ENCODE measurements at places on chromosomes 7 and 10.

- no peak for DNase-seq
Observed at GRCh38 chr7:150999497-151000230, 8.8 kb downstream of the NOS3 start.

DNA sequence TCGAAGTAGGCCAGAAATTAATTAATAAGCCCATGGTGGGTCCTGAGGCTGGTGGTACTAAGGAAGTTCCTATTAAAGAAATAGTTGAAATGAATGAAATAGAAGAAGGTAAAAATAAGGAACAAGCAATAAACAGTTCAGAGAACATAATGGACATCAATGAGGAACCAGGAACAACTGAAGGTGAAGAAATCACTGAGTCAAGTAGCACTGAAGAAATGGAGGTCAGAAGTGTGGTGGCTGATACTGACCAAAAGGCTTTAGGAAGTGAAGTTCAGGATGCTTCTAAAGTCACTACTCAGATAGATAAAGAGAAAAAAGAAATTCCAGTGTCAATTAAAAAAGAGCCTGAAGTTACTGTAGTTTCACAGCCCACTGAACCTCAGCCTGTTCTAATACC is 36.0 kb downstream of the SLK start:
- no peak for DNase-seq

DNA sequence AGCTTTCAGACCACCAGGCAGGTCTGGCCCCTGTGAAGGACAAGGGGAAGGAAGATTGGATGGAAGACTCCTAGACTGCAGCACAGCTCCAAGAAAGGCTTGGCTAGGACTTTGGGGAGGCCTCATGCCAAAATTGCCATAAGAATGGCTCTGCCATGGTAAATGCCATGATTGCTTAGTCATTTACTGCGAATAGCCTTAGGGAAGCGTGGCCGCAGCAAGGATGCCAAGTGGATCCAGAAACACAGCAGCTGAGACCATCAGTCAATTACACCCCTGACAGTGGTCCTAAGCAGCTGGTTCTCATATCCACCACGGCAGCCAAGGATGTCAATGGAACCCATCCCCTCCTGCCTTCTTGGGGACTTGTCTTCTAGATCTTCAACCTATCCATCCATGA is 88.2 kb upstream of the AUTS2 start:
- DNase-seq, result no peak

- no peak for DNase-seq
Observed at GRCh38 chr10:99733366-99733765, 1.3 kb downstream of the CUTC start.

GRCh38 chr10:103188853-103189252 is 4.2 kb downstream of the NT5C2 start:
- DNase-seq, result no peak

DNA sequence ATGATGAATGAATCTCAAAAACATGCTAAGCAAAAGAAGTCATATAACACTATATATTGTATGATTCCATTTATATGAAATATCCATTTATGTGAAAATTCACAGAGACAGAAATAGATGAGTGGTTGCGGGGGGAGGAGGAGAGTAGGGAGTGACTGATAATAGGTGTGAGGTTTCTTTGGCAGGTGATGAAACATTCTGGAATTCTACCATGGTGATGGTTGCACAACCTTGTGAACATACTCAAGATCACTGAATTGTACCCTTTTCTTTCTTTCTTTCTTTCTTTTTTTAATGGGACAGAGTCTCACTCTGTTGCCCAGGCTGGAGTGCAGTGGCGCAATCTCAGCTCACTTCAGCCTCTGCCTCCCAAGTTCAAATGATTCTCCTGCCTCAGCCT is 10.7 kb downstream of the SVOPL start:
- DNase-seq, result no peak

DNA sequence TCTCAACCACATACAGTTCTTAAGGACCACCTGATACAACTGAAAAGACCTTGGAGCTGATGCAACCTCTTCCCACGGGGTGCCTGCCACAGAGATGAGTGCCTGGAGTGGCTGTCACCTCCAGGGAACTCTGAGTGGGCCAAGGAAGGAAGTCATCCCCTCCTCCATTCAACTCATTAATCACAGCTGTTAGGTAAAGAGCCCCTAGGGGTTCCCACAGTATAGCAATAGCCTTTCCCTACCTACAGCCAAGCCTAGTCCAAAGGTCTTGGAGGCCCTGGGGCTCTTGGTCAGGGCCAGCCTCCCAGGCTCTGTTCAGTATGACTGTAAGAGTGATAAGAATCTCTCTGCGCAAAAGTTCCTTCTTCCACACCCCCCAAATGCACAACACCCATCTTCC is 70.4 kb upstream of the NFE2L3 start:
- no peak for DNase-seq

- no peak for DNase-seq
Observed at GRCh38 chr10:61845950-61846268, 55.6 kb upstream of the ARID5B start.

GRCh38 chr10:17756557-17757217 is 4.7 kb downstream of the TMEM236 start:
- no peak for DNase-seq

- DNase-seq, result no peak
Observed at GRCh38 chr10:7263616-7264015, 147.2 kb downstream of the SFMBT2 start.

GRCh38 chr10:70776455-70777005 is 8.6 kb downstream of the TBATA start:
- DNase-seq, result no peak

DNA sequence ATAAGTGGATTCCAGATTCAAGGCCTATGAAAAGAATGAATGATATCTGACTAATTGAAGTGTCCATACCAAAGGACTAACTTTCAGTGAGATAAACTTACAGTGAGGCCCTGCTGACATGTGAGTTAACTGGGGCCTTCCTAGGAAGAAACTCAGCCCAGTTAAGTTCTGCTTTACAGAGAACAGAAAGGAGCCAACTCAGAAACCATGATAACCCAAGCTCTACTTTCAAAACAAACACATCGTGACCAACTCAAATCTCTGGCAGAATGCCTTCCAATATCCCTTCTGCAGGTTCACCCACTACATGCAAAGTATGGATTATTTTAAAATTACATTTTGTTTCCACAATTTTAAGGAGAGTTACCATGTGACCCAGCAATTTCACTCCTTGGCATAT is 75.8 kb upstream of the MRLN start:
- DNase-seq, result no peak

- no peak for DNase-seq
Observed at GRCh38 chr10:125125951-125126735, 34.2 kb downstream of the CTBP2 start.

- no peak for DNase-seq
Observed at GRCh38 chr10:111243126-111243525, 166.3 kb downstream of the ADRA2A start.

DNA sequence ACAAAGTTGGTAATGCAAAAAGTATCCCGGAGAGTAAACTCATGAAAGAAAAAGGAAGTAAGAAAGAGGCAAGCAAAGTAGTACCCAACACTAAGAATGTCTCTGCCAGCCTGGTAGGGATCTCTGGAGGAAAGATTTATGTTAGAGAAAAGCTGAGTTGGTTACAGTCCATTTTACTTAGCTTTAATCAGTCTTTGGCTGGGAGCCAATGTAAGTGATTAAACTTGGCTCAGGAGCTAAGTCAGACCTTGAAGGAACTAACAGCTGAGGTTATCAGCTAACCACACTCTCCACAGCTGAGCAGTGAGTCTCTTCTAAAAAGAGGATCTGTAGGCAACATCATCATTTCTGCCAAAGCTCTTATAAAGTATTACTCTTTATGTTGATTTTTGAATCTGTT is 148.0 kb downstream of the ANKRD7 start:
- DNase-seq, result no peak

- DNase-seq, result no peak
Observed at GRCh38 chr10:1522237-1522636, 215.1 kb downstream of the ADARB2 start.

- no peak for DNase-seq
Observed at GRCh38 chr7:101559586-101559985, 69.5 kb downstream of the MYL10 start.

DNA sequence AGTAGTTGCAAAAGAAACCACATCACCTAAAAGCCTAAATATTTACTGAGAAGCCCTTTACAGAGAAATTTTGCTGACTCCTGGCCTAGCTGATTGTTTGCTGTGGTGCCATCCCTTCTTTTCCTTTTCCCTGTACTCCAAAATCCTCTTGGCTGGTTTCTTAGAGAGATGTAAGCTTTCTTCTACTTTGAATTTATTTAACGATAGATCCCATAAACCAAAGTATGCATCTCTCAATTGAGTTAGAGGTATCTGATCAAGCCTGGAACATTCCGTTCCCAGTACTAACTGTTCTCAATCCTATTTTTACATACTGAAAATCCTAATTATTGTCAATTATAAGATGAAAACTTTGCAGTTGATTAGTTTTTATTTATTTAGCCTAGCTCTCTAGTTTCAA is 6.3 kb downstream of the TMEM60 start:
- no peak for DNase-seq

- DNase-seq, result no peak
Observed at GRCh38 chr10:88617772-88618300, 31.3 kb downstream of the LIPJ start.

DNA sequence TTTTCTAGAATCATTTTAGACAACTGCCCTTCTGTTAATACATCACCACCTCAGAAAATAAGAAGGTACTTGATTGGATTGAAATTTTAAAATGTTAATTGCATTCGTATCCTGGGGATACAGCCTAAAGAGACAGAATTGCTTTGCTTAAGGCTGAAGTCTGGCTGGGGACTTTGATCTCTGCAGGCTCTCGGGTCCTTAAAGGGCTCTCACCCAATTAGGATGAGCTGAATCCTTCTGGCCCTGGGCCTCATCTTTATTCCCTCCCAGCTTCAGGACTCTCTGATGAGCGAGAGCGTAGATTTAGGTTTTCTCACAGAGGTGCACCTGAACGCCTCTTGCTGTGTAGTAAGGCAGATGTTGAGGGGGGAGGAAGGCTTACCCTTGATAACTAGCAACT is 475.3 kb upstream of the C7orf33 start:
- no peak for DNase-seq

DNA sequence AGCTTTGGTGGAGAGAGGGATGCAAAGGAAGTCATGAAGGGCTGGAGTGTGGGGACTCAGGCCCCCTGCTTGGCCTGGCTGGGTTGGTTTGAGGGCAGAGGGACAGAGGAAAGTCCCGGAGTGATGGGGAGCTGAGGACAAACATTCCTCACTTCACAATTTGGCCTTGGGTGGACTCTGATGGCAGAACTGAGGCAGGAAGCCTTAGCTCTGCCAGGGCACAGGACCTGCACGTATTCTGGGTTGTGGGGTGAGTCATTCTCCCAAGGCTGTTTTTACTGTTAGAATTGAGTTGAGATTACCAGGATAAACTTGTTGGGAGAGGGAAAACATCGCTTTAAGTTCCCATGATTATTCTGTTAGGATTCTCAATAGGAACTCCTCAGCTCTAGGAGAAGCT is 2.6 kb downstream of the GOLGA7B start:
- DNase-seq, result no peak

- DNase-seq, result no peak
Observed at GRCh38 chr7:36406156-36406555, 16.5 kb downstream of the ANLN start.

- no peak for DNase-seq
Observed at GRCh38 chr7:150811-151221, 41.6 kb upstream of the FAM20C start.

GRCh38 chr10:68526634-68527307 is 552 bp downstream of the SLC25A16 start:
- DNase-seq, result no peak

DNA sequence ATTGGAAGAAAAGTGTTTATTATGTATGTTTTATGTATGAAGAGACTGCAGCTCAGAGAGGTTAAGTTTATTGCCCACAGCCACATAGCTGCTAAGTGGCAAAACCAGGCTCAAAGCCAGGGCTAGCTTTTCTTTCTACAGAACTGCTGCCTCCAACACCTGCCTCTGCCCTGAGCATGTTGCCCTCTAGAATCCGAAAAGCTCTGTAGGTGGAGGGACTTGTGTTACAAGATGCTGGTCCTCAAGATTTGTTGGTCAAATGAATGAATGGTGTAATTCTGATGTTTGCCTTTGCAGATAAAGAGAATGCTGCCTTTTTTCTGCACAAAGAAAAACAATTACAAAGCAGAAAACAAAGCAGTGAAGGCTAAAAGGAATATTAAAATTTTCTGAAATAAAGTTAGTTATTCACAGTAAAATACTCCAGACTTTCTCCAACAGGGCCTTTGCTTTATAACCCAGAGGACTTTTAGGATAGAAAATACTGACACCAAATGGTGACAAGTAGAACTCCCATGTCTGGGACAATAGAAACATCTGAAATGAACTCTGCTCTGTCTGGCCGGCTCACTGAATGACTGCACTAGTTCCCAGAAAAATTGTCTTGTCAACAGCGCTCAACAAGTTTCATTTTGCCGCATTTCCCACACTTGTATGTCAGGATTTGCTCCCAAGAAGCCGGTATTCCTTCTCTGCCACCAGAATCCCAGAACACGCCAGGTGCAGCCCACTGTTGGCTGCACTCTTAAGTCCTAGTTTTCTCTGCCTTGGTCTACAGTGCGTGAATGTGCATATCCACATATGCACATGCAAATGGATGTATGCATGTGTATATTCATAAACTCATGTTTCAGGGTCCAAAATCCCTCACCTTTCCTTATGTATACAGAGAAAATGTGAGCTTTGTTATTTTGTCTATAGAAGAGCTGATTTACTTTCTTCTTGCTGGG is 11.0 kb upstream of the DNTT start:
- DNase-seq, result no peak

GRCh38 chr7:156792611-156793010 is 100.4 kb downstream of the LMBR1 start:
- no peak for DNase-seq

DNA sequence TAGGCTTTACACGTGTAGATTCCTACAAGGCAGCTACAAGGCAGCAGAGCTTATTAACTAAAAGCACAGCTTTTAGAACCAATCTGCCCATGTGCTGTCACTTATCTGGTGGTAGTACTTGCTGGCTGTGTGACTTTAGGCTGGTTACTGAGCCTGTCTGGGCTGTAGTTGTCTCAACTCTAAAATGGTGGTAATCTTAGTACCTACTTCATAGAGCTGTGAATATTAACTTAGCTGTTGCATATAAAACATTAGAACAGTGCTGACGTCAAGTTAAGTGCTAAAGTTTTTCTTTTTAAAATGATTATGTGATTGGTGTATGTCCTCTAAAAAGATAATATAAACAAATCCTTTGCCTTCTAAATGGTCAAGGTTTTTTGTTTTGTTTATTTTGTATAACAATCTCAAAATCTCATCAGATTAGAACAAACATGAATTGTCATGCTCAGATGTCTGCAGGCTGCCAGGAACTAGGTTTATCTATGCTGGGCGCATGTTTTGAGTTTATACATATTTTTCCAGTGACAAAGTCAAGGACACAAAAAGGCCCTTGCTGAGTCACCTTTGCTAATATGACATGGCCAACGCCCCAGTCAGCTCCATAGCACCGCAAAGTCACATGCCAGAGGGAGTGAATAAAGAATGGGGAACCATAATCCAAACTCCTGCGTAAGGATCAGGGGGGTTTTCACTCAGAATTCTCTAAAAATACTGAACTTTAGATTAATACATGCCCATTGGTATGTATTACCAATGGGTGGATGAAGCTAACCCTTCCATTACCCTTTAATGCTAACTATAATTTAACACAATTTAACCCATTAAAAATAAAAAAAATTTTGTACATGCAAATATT is 39.8 kb upstream of the ARL4A start:
- DNase-seq, result no peak
